ENCODE measurements at places on chromosomes 7 and 10.

DNA sequence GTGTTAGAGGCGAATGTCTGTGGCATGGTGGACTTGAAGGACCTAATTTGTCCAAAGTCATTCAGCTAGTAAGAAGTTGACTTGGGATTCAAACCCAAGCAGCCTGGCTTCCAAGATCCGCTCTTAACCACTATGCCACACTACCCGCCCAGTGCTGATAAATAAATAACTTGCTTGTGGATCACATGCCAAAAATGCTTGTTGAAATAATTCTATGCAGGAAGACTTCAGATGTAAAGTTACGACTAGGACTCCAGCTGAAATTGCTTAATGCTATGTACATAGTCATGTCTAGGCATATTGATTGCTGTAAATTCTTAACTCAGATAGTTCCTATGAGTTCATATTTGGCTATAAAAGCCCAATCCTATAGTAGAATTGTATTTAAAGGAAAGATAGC lies 76.0 kb downstream of the PLXDC2 start:
- H3K27ac ChIP-seq: no peak overlapping the region
- no peaks in the 10 kb centered on the region for H3K27me3 ChIP-seq
- H3K4me3 ChIP-seq: no peak overlapping the region
- no peak for DNase-seq

GRCh38 chr7:153443032-153443701 lies 609.0 kb upstream of the DPP6 start:
- no peak for DNase-seq
- no peaks in the 10 kb centered on the region for H3K27me3 ChIP-seq
- no peak overlapping the region for H3K4me3 ChIP-seq
- H3K4me1 ChIP-seq: no peaks in the 10 kb centered on the region
- no peaks in the 10 kb centered on the region for H3K36me3 ChIP-seq
- H3K27ac ChIP-seq: no peak overlapping the region

DNA sequence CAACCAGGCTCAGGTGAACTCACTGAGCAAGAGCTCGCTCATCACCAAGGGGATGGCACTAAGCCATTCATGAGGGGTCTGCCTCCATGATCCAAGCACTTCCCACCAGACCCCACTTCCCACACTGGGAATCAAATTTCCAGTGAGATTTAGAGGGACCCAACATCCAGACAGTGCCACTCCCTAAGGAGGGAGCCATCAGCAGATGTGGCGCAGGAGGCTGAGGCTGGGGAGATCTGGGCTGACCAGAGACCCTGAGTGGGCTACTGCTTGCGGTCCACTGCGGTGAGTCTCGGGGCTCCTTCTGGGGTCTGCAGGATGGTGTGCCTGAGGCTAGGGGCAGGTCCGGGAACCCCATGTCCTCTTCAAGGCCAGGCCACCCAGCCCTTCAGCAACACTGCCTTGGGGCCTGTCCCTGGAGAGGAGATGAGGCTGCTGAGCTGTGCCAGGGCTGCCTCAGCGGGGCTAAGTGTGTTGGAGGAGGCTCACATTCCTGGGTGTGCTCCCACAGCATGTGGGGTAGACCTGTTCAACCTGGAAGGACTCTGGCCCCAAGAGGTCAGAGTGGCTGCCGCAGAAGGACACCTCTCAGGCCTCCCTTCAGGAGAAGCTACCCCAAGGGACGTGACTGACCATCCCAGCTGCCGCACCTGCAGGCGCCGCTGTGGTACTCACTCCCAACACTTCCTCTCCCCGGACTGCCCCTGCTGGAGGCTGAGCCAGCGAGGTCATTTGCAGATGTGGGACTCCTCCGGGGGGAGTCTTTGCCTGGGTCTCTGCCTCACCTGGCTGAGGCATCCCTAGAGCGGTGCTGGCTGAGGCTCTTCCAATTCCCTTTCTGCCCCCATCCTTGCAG lies 22.3 kb upstream of the PCBD1 start:
- no peak overlapping the region for H3K27ac ChIP-seq
- H3K27me3 ChIP-seq: no peaks in the 10 kb centered on the region
- DNase-seq: peak; percentile 6
- H3K4me3 ChIP-seq: no peak overlapping the region
- H3K4me1 ChIP-seq: peaks cover 5% of the 10 kb centered on the region
- no peaks in the 10 kb centered on the region for H3K36me3 ChIP-seq

DNA sequence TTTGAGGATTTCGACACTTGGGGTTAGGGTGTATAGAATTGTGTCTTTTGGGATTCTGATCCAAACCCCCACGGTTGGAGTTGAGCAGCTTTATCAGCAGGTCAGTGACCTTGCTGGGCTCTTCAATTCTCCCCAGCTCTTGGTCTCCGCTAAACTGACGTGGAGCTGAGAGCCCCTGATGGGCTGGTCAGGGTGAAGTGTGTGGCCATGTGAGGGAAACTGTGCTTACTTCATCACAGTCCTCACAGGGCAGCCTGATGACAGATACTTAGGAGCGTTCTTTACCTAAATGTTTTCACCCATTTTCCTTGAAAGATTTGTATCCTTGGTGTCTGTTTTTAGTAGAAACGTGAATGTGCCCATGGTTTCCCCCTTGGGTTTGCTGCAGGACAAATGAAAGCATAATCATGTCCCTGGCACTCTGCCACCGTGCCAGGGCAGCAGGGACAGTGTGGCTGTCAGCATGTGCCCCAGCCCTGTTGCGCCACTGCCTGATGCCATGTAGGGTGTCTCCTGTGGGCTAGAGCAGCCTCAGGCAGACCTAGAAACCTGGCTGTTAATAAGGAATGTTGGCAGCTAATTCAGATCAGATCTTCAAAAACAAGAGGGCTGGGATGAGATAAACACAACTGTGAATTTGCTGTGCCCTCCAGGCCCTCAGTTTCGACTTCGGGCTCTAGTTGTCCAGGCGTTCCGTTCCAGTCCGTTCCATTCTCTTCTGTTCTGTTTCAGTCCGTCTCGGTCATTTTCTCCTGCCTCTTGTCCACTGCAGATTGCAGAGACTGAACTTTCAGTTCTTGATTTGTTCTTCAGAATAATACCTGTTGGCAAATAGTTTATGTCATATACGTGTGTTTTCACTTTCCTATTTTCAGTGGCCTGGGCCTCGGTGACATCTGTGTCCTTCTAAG lies 96.8 kb downstream of the TRRAP start:
- H3K36me3 ChIP-seq: peaks cover 5% of the 10 kb centered on the region
- H3K4me1 ChIP-seq: no peaks in the 10 kb centered on the region
- H3K27ac ChIP-seq: peak overlapping the region; percentile 40
- DNase-seq: peak; percentile 69

Measured in gastrocnemius medialis (tissue), 4 donors.